Right hindlimb (tissue), 1 donor: ENCODE measurements at places on chromosomes 13 and 19.

DNA sequence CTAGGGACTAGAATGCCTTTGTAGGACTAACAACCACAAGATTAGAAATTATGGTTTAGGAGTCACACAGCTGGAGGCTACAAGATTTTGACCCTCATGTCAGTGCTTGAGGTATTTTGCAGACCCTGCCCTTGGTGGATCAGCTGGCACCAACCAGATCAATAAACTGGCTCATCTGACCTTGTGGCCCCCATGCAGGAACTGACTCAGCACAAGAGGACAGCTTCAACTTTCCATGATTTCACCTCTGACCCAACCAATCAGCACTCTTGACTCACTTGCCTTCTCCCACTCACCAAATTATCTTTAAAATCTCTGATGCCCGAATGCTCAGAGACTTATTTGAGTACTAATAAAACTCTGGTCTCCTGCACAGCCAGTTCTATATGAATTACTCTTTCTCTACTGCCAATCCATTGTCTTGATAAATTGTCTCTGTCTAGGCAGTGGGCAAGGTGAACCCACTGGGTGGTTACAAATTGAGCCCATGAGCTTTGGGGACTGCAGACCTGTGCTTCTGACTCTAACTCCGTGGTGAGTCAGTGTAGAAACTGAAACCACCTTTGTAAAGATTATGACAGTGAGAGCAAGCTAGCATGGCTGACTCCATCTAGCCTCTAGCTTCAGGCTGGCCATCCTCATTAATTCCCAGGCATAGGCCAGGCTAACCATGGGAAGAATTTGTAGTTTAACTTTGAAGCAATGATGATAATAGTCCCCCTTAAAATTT, 33.9 kb upstream of the CEACAM8 start:
- DNase-seq = no peak

- DNase-seq = no peak
These were observed 6.2 kb downstream of the ZNF555 start for GRCh38 chr19:2847507-2847906.

DNA sequence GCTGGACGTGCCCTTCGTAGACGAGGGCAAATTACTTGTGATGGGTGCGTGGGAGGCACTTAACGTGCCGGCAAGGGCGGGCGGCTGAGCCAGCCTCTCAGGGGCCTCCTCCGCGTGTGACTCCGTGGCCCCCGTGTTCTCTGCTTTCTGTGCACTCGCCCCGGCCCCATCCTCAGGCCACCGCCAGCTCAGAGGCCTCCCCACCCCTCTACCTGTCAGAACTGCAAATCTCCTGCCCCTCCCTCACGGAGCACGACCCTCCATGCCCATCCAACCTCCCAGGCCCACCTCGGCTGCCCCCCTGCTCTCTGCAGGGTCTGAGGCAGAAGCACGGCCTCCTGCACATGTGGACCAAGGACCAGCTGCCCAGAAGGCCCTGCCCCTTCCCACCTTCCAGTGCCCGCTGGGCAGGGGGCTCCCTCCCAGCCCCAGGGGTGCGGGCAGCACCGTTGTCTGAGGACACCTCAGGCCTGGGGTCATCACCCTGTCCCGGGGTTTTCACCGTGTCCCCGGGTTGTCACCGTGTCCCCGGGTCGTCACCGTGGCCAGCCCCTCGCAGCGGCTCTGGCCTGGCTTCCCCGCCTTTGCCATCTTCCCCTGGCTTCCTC, 44.5 kb downstream of the TMEM255B start:
- peak; percentile 11 for DNase-seq

- DNase-seq = no peak
These were observed 1.1 kb upstream of the CALR start for GRCh38 chr19:12937093-12937926.

DNA sequence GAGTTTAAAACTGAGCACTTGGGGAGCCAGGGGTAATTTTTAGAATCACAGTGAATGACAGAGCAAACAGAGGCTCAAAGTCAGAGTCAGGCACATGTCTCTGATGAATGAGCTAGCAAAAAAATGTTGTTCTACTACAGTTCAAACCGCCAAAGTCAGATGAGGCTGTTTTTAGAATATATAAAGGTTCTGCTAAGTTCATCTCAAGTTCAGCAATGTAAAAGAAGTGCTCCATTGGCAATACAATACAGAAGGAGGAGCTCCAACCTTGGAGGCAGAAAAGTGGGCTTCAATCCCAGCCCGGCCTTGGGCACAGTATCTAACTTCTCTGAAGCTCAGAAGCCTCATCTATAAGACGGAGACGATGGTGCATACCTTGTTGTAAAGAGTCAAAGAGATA, 70.1 kb upstream of the IPO5 start:
- peak; percentile 27 for DNase-seq

DNA sequence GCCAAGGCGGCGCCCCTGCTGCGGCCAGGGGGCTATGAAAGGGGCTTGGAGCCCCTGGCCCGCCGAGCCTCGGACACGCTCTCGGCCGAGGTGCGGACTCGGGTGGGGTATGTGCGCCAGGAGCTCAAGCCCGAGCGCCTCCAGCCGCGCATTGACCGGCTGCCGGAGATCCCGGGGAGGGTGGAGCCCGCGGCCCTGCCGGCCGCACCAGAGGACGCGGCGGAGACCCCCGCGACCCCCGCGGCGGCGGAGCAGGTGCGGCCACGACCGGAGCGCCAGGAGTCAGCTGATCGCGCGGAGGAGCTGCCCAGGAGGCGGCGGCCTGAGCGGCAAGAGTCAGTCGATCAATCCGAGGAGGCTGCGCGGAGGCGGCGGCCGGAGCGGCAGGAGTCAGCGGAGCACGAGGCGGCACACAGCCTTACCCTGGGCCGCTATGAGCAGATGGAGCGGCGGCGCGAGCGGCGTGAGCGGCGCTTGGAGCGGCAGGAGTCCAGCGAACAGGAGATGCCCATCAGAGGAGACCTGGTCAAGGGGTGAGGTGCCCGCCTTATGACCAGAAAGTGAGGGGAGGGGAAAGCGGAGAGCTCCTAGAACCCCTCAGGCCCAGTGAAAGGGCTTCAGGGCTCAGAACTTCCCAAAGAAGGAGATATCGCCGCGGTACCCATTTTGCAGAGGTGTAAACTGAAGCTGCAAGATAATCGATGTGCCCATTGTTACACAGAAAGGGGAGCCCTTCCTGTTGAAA, 8.8 kb upstream of the SHKBP1 start:
- no peak for DNase-seq

DNA sequence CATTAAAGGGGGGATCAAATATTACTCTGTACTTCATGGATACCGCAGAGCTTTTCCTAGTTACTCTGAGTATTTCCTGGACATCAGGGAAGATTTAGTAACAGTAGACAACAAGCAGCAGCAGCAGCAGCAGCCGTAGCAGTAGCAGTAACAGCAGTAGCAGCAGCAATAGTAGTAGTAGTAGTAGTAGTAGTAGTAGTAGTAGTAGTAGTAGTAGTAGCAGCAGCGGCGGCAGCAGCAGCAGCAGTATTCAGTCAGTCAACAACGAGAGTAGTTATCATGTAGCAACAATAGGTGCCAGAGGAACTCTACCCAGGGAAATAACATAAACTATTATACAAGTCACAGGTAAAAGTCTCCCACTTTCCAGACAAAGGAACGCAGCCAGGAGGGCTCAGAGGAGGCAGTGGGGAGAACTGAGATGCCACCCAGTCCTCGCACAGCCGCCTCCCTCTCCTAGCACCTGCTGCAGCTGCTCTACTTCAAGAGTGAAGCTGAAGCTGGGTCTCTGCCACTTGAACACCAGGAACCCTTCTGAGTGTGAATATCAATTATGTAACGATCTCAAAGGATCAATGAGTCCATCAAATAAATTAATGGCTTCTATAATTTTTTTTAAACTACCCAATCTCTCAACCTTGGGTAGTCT, 1.3 kb upstream of the DOCK9 start:
- no peak for DNase-seq

DNA sequence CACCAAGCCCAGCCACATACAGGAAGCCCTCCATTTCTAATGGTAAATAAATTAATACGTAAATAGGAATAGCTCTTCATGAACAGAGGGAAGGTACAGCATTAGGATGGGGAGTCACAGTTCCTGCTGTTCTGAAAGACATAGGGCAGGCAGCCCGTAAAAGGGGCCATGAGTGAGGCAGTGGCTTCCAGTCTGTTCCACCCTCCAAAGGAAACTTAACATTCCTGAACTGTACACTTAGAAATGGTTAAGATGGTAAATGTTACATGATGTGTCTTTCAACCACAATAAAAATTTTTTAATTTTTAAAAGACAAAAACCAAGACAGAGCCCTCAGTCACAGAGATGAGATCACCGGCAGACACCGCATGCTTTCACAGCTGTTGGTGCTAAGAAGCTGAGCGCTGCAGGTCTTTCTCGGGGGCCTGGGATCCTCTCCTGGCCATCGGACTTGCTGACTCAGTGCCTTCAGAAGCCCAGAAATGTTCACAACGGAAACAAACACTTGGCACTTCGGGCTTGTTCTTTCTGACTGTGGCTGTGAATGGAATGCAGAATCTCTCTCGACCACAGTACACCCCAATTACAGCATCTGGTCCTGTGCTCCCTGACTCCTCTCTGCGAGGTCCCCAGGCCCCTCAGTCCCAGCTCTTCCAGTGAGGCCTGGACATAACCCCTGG, 36.4 kb downstream of the EPS15L1 start:
- peak; percentile 64 for DNase-seq

GRCh38 chr13:72638059-72638815, 89.2 kb downstream of the MZT1 start:
- no peak for DNase-seq

GRCh38 chr19:8308891-8309291, 733 bp upstream of the CD320 start:
- no peak for DNase-seq

DNA sequence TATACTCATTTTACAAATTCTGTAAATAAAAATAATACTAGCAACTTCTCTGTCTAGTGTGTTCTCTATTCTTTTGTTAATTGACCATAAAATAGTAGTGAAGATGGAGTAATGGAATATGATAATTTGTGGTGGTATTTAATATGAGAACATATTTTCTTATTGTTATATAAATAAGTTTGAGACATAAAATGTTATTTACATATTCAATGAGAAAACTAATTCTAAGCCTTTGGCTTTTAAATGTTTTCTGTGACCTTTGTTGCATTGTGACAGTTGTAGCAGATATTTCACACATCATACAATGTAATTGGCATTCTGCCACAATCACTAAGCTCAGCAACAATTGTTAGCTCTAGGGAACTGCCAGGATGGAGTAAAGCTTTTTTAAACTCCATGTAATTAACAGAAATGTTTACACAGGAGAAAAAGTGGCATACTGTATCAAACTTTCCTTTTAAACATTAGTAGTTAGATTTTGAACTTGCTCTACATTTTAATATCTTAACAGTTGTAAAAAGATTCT, 562.1 kb upstream of the PCDH9 start:
- no peak for DNase-seq

DNA sequence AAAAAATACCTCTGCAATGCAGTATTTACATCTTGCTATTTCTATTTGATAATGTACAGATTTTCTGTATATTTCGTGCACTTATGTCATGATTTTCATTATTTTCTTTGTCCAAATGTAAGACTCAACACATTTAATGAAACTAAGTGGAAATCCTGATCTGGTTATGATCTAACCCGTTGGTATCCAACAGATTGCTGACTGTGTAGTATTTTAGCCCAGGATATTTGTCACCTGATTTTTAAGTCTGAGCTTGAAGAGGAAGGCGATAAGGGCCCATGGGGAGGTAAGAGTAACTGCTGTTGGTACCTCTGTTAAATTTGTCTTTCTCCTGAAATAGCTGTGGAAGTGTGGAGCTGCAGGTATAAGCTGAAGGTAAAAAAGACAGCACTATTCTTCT, 45.3 kb downstream of the WASF3 start:
- DNase-seq = no peak

- DNase-seq = no peak
These were observed 36.3 kb downstream of the EFNB2 start for GRCh38 chr13:106499113-106499512.

- DNase-seq = no peak
These were observed 2.1 kb upstream of the WASF3 start for GRCh38 chr13:26555413-26555812.

DNA sequence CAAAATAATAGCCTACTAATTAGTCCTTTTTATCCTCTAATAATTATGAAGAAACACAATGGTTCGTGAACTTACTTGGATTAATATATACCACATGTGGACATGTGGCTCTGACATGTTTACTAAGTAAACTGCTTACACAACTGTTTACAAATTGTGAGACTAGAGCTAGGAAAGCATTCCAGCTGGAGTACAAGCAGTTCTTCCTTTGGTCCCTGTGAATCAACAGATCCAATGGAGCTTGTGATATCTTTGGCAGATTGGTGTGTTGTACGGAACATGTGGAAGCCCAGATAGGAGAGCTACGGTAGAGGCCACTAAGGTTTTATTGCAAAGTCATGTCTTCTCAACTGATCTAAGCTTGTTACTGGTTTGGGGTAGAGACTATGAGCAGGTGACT, 145.5 kb upstream of the SPRY2 start:
- no peak for DNase-seq

DNA sequence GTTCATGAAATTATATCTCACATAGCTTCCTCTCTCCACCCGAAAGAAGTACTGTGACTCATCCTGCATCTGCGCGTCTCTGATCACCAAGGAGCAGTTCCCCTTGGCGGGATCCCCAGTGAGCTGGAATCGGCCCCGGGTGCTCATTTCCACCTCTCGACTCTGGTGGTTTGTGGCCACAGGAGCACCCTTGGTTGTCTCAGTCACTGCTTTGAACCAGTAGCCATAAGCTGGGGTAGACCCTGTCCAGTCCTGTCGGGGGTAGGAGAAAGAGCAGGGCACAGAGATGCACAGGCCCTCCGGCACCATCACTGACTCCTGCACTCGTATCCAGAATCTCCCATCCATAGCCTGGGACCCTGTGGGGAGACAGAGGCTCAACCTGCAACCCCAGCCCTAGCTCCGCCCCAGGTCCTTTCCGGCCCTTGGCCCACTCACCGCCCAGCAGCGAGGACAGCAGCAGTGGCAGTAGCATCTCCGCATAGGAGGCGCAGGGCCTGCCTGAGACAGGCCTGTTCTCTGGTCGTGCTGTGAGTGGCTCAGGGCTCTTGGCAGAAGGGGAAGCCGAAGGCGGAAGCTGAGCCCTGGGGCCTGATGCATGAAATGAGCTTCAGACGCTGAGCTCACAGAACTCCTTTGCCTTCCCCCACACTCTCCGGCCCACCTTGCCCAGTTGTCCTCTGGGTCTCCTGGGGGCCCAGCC, at the start of gene SIGLEC10:
TSS of gene SIGLEC10 (minus strand) at position 536 of the 703 bp plus-strand sequence. CDS start at position 475, 61 bp downstream.
- DNase-seq = no peak

- no peak for DNase-seq
These were observed 2532.4 kb upstream of the PCDH20 start for GRCh38 chr13:63948045-63948444.

- DNase-seq = peak; percentile 60
These were observed 73.4 kb upstream of the FLT1 start for GRCh38 chr13:28568286-28568685.

- DNase-seq = no peak
These were observed 5.4 kb downstream of the CD320 start for GRCh38 chr19:8302734-8303133.

DNA sequence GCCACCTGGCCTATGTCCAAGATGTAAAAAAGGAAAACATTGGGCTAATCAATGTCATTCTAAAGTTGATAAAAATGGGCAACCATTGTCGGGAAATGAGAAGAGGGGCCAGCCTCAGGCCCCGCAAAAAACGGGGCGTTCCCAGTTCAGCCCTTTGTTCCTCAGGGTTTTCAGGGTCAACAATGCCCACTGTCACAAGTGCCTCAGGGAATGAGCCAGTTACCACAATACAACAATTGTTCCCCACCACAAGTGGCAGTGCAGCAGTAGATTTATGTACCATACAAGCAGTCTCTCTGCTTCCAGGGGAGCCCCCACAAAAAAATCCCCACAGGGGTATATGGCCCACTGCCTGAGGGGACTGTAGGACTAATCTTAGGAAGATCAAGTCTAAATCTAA, 112.5 kb downstream of the ZNF486 start:
- DNase-seq = no peak

- DNase-seq = no peak
These were observed 17.8 kb downstream of the POU2F2 start for GRCh38 chr19:42114412-42114811.
